ENCODE measurements at places on chromosomes 3 and 15. TPM values are rescaled to one million over a fixed set of nuclear protein-coding genes. Genes with fewer than 3 reads are reported as not detected.

DNA sequence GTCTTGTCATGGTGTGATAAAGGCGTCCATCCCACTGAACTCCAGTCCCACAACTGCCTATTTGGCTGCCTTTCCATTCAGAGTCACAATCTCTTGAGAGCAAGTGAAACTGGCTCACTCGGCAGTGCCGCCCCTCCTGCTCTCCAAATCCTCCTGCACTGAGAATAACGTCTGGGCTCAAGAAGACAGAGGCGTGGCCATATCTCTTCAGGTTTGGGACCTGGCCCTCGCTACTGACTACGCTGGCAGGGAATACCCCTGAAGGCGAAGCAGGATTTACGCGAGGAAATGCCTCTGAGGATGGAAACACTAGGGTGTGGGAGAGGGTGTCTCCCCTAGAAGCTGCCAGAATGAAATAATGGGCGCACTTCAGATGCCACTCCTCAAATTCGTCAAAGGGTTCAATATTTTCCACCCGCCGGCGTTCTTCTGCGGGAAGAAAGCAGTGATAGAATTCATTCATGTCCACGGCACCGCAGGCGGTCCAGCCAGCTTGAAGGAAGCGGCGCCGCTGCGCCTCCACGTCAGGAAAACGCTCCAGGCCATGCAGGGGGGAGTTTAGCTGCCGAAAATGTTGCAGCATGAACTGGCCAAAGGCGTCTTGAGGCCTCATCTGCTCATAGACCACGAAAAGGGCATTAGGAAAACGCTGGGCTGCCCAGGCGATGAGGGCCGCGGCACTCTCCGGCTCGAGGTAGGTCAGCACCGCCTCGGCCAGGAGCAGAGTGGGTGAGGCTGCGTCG lies 985 bp downstream of the LCMT2 start:
- DNase-seq: no peak

DNA sequence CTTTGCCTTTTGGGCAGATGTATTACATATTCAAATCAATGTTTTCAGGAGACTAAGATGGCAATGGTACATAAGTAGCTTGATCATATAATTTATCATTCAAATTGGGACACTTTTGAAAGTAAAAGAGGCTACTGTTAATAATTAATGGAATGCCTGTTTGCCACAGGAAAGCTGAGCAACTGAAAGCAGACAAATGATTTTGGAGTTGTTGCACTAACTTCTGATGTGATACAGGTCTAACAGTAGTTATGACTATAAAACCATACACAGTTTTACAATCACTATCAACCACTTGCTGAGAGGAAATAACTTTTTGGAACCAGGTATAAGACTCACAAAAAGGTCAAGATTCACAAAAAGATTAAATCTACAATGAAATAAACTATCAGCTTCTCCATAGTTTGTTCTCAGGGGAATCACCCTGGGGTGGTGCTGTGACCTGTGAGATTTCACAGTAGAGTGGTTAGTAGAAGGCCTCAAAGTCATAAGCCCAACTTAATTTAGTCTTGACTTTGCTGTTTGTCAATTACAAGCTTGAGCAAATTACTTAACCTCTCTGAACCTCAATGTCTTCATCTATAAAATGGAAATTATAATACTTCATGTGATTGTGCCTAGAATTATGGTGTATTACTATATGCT lies 42.7 kb downstream of the HHLA2 start:
- DNase-seq: no peak

GRCh38 chr3:16264174-16264707 lies 502 bp downstream of the DPH3 start:
- DNase-seq: no peak

GRCh38 chr3:70250492-70250891 lies 61.9 kb downstream of the MDFIC2 start:
- no peak for DNase-seq

DNA sequence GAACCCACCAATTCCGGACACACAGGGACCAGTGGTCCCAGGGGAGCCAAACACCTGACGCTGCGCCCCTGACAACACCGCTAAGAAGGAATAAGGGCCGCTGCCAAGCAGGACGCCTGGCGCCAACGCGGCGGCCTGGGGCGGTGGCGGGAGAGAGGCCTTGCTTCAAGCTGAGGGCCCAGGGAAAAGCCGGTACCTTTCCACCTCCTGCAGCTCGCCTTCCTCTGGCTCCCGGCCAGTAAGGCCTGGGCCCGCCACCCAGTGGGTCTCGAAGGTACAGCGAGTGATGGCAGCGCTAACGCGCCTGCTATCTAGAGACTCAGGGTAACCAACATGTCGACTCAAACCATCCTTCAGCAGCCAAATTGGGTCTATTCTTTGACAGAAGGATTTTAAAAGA lies 1074.1 kb downstream of the SI start:
- DNase-seq: no peak

GRCh38 chr3:124903896-124904834 lies 17.0 kb upstream of the ITGB5 start:
- DNase-seq: no peak

GOLGA8T gene
- not detected for total RNA-seq

GOLGA6A gene
- not detected for total RNA-seq

SKOR1 gene
- total RNA-seq: 2.3 TPM

All from CD8-positive, alpha-beta T cell (primary cell).